CD4-positive, alpha-beta T cell treated with Interleukin-15 for 4 hours (primary cell): ENCODE measurements at places on chromosomes 16 and 17.

DNA sequence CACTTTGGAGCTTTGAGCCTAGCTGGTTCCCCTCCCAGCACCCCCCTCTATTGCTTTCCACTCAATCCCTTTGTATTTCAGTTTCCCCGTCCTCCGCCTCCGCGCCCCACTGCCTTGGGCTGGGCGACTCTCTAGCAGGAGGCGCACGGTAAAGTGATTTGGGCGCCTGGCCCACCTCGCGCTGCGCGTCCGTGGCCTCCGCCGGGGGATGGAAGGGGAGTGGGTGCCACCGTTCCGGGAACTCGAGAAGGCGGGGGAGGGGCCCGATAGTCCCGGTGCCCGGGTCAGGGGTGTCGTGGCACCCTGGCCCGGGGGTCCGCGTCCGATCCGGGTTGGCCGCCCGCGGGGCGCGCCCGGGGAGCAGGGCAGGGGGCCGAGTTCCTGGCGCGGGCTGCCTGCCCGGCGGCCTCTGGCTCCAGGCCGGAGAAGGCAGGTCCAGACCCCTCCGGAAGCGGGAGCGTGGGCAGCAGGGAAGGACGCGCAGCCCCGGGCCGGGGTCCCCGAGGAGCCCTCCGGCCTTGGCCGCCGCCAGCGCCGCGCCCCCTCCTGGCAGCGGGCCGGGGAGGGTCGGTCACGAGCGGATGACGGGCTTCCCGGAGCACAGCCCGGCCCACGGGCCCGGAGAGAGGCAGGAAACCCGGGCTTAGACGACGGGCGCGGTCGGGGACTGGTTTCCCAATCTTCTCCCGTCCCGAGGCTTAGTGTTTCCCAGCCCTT is 15.8 kb downstream of the MEOX1 start:
- no peak for DNase-seq

DNA sequence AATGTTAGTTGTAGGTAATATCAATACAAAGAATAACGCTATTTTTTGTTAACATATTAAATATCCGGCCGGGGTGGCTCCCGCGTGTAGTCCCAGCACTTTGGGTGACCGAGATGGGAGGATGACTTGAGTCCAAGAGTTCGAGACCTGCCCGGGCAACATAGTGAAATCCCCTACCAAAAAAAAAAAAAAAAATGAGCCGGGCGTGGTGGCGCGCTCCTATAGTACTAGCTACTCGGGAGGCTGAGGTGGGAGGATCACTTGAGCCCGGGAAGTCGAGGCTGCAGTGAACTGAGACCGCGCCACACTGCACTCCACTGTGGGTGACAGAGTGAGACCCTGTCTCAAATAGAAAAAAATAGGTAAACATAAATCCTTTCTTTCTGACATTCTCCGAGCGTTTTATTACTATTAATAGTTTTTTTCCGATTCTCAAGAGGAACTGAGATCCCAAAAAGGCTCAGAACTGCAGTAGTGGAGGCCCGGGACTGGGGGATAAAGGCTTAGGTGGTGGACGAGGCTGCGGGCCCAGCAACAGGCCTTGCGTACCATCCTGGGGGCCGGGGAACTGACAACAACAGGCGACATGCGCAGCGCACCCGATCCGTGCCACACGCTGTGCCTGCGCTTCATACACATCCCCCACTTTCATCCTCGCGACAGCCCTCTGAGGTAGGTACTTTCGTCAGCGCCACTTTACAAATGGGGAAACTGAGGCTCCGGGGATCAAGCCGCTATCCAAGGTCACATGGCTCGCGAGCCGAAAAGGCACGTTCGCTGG is 919 bp downstream of the N4BP1 start:
- DNase-seq, result peak; percentile 34

DNA sequence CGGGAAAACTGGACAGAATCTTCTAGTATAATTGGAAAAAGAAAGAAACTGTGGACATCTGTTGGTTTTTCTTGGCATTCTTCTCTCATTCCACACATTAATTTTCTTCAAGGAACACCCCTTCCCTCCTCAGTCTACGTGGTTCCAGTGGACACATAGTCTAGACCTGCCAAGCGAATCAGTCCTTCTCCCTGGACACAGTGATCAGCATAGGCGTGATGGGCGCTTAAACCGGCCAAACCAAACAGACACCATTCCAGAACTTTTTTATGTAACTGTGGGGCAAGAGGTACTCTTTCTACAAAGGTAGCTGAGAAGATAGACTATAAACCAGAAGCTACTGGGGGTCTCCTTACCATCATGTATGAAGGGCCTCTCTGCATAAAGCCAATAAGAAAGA is 121.8 kb upstream of the COX10 start:
- no peak for DNase-seq

DNA sequence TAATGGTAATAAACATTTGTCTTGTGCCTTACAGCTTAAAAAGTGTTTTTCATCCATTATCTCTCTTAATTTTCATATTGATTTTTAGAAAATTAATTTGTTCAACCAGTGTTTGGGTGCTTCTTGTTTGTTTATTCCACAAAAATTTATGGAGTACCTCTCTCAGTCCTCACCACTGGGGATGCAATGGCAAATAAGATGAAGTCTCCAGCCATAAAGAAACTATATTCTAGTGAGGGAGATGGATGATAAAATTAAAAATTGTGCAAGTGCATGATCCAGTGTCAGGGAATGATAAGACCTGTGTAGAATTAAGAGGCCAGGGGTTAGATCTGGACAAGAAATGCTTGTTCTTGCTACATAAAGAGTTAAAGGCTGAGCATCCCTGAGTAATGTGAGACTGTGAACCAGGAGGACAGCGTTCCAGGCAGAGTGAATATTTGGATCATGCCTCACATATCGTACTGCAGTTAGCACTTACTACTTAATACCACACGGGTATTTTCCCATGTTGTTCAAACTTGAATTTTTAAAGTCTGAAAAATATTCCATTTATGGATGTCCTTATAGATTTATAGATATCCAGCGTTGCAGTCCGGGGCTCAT is 535.7 kb upstream of the HSBP1 start:
- no peak for DNase-seq

DNA sequence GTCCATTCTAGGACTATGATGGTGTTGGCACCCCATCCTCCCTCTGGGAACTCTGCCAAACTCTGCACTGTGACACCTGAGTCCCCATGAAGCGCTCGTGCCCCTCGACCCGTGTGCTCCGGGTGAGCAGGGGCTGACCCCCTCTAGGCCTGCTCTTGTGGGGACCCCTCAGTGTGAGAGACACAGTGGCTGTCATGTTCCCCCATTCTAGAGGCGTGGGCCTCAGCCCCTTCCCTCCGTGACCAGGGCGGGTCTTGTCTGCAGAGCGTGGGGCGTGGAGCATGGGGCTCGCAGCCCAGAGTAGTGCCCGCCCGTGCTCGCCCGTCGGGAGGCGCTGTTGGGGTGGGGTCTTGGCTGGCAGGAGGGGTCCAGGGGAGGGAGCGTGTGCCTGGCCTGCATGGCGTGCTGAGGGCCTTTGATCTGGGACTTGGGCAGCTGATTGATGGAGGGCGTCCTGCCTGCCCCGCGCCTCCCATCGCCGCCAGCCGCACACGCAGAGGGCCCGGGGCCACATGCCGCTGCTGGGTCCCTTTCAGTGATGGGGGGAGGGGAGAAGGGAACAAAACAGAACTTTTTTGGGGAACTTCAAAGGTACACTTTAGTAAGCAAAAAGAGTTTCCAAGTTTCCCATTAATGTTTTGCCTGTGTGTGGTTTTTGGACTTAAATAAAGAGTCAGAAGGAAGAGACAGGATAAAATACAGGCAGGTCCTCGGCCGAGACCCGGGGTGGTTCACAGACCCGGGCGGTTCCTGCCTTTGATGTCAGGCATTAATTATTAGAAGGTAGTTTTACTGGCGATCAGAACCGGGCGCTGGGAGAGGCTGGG is 22.5 kb downstream of the CENPX start:
- no peak for DNase-seq

- DNase-seq, result no peak
Measured at GRCh38 chr17:55198690-55199370, 65.9 kb upstream of the HLF start.

- no peak for DNase-seq
Measured at GRCh38 chr16:15482068-15482747, 47.8 kb downstream of the BMERB1 start.

DNA sequence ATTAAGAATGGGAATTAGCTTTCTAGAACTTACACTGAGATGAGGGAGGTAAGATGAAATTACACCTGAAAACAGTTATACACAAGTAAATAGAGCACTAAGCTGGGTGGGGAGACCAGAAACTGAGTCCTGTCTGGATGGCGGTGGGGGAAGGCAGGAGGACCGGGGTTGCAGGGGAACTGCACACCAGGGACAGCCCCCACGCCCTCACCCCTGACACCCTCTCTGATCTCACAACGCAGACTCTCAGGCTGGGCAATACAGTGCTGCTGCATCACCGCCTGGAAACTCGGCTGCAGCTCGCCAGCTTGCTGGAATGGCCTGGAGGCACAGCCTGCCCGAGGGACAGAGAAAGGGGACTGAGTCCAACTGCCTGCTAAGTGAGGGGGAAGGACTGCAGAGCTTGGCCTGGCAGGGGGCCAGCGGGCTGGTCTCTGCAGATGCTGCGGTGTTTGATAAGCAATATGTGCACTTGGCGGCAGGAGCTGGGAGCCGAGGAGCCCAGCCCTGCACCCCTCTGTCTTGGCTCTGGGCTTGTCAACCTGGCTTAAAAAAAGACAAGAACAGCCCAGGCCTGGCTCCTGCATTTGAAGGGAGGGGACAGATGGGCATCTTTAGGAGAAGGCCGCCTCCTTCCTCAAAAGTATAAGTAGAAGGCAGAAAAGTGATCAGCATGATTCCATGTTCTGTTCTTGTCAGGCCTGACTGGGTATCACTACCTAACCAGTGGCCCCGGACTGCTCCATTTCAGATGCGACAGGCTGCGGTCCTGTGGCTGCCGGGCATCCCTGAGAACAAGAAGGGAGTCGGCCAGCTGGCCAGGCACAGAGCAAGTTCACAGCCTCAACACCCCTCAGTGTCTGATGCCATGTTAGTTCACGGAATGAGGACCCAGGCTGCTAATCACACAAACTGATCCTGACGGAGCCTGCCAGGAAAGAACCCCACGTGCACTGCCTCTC is 30.2 kb downstream of the SPHK1 start:
- DNase-seq, result no peak

DNA sequence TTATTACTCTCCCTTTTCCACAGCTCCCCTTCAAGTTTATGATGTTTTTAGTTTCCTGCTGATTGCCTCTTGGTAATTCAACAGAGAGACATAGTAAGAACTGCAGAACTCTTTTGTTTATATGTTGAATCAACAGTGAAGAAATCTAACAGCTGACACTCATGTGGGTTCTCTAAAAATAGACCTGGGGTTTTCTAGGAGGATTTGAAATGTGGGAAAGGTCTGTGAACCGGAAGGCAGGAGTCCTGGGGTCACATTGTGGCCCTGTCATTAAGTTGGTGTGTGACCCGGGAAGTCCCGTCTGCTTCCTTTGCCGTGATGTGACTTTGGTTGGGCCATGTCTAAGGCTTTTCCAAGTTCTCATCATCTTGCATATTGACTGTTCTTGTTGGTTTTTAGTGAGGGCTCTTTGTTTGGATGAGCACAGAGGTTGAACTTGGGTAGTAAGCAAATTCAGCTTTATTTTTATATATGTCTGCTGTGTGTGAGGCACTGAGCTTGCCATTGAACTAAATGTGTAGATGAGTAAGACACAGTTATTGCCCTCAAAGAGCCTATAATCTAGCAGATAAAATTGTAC is 48.5 kb upstream of the HS3ST3A1 start:
- no peak for DNase-seq

DNA sequence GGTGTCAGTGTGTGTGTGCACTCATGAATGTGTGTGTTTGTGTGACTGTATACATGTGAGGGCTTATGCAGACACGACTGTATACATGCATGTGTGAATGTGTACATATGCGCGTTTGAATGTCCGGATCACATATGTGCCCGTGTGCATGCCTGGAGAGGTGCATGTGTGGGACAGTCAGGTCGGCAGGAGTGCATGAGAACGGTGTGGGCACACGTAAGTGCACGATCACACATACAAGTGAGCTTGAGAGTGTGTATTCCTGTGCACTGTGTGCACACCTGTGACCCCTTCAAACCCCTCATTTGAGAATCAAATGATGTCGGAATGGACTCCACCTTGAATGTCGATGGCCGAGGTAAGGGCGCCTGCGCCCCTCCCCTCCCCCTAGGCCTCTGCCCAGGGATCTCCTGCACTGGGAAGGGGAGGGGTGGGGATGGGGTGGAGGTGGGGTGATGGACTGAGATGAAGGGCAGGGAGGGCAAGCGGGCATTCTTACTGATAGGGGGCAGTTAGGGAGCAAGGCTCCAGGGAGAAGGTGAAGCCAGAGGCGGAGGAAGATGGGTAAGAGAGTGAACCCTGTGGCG is 601 bp upstream of the NGFR start:
- DNase-seq, result no peak

DNA sequence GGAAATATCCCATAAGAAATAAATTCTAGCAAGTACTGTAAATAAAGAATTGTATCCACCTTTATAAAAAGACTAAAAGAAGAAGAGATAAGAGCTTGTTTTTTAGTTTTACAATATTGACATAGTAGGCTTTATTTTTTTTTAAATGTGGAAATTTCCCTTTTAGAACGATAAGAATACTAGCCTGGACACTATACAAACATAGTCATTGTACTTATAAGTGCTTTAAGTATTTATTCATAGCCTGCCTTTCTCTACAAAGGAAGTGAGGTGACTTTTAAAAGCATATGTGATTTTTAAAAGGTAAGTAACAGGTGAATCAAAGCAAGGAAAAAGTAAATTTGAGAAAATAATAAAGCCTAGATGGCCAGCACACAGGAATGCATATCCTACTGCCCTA is 17.7 kb downstream of the TOX3 start:
- DNase-seq, result no peak

DNA sequence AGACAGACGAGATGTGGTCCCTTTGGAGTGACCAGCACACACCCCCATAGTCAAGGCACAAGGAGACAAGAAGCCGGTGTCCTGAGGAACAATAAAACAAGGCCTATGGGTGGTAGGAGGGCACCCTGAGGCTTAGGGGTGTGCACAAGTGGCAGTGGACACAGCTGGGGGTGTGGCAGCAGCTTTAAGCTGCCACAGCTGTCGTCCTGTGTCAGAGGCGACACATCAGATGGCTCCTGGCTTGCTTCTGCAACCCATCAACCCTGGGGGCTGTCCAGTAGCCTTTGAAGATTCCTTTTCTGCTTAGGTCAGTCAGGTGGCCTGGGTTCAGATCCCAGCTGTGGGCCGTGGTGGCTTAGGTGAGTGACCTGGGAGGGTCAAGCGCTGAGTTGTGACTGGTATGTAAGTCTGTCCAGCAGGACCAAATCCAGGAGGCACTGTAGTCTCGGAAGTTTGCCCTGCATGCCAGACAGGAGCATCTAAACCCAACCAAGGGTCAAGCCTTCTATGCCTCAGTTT is 15.8 kb downstream of the DRC3 start:
- no peak for DNase-seq
